ENCODE measurements at places on chromosomes 4 and X.

DNA sequence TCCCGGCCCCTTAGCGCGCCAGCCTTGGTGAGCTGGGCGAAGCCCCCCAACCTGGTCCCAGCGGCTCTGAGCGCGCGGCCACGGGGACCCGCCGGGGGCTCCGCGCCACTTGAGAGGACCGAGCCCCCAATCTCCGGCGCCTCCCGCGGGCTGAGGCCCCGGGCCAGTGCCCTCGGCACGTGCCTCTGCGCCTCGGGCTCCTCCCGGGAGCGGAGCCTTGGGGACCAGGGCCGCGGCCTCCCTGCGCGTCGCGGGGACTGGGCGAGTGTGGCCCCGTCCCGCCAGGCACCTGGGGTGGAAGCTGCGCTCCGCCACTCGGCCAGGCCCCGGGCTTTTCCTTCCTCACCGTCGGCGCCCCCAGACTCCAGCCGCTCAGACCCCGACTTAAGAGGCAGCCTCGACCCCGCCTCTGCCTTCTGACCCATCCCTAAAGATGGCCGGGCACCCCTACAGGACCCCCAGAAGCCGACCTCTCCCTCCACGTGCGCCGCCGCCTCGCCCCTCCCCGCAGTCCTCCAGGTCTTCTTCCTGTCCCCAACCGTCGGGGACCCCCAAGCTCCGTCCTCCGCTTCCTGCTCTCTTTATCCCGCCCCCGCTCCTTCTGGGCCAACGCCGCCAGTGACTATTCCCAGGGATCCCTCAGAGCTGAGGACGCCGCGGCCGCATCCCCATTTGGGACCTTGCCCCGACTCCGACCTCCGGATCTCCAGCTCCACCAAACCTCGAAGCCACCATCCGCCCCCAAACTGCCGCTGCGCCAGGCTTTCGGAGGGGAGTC lies 752 bp downstream of the ERAS start:
- no peak for DNase-seq

DNA sequence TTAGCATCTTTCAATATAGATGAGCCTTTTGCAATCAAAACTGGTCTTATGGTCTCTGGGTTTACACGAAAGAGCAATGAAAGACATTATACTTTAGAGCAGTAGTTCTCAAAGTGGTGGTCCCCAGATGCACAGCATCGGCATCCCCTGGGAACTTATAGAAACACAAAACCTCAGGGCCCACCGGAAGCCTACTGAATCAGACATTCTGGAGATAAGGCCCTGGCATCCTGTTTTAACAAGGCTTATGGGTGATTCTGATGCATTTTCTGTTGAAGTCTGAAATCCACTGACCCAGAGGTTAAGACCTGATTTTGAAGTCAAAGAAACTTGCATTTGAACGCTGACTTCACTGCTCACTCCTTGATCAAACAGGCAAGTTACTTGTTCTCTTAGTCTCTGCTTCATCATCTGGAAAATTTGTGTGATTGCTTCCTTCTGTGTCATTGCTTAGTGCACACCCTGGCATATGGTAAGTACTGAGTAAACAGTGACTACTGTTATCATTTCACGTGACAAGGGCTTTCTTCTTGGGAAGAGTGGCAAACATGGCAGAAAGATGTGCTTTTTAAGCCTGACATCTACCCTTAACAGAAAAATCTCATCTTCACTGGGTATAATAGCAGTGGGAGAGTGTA lies 14.5 kb downstream of the CHRNA9 start:
- peak; percentile 21 for DNase-seq

- DNase-seq = no peak
These were observed 174.3 kb upstream of the TENM3 start for GRCh38 chr4:182068920-182069319.

DNA sequence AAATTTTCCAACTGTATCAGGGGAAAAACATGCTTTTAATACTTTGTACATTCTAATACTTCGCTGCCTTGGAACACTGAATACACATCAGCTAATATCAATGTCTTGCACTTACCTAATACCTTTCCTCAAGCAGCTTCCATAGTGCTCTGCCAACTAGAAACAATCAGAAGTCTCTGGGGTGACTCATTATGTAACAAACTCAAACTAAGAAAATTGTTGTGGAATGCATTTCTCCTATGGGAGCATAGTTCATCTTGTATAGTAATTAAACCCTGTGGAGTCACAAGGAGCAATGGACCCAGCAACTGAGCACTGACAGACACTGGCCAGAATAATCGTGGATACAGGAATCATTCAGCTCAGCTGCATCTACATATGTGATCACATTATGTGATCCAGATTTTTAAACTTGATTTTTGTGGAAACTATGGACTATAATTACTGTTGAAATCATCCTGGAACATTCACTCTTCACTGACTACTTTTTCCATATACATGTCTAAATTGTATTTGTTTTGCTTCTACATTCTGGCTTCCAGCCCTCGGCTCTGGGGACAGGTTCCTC lies 496.9 kb downstream of the TMA16 start:
- no peak for DNase-seq

GRCh38 chrX:80098038-80098437 lies 83.5 kb downstream of the TBX22 start:
- no peak for DNase-seq
